Activated CD8-positive, alpha-beta memory T cell treated with anti-CD3 and anti-CD28 coated beads for 24 hours (primary cell): ENCODE measurements at places on chromosomes 7 and 10.

DNA sequence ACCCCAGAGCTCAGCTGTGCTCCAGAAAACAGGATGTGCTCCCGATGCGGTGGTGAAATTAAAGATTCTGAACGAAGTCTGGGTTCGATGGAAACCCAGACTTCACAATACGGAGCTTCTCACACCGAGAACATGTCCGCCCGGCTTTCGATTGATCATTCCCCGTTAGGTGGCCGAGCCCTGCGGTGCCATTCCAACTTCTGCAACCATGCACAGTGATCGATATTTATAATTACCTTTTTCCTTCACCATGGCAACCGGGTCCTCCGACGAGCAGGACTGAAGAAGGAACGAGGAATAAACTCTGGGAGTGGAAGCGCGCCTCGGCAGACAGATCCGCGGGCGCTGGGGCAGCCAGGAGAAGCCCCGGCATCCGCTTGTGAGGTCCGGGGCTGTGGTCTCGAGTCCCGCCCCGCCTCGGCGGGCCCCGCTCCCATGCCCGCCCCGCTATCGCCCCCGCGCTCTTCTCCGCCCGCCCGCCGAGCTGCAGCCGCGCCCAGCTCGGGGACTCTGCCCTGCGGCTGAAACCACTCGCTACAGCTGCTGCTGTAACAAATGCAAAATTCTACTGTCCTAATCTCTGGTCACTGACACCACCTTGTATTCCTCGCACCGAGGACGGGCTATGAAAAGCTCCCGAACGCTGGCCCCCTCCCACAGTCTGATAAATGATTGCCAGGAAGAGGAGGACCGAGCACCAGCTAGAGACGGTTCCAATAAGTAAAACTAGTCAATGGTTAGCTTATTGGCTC lies 26.2 kb downstream of the ABLIM1 start:
- peak; percentile 66 for DNase-seq

DNA sequence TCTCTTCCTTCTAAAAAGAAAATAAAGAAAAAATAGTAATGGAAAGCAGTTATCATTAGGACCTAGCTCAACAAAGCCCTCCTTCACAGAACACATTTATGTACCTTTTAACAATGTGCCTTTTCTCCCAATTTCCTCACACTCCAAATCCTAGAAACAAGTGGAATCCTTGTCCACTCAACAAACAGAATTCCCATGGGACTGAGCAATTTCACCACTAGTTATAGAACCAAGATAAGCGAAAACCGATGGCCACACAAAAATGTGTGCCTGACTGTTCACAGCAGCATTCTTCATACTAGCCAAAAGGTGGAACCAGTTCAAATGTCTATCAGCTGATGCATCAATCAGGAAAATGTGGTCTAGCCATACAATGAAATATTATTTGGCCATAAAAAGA lies 17.3 kb downstream of the DCLRE1C start:
- no peak for DNase-seq

- DNase-seq: no peak
Measured at GRCh38 chr7:35695473-35695850, 527 bp upstream of the HERPUD2 start.

DNA sequence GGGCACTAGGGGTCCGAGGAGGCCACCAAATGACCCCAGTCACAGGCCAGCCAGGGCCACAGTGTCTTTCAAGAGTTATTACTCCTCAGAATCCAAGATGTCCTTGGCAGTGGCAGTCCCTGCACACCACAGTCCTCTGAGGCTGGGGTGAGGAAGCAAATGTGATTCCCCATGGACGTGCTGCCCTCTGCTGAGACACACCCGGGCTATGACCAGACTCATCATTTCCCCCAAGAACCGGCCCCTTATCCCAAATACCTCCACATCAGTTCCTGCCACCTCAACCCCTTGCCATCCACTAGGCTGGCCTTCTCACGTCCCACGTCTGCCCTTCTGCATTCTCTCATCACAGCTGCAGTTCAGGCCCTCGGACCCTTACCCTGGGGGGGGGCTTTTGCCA lies 5.0 kb downstream of the PRKAG2 start:
- DNase-seq: no peak

- peak; percentile 61 for DNase-seq
Measured at GRCh38 chr10:42781893-42782445, 626 bp upstream of the BMS1 start.

DNA sequence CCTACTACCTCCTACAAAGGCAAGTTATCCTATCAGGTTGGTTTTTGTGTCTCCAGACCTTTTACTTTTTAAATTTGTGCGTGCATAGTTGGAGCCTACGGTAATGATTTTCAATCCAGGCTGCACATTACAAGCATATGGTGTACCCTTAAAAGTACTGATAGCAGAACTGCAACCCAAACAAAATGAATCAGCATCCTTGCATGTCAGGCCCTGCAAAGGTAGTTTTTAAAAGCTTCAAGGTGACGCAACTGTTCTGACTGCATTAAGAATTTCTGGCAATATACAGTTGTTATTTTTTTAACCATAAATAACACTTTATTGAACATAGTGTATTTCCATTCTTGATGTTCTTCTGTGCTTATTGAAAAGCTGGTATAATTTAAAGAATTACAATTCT lies 28.9 kb downstream of the GNAT3 start:
- no peak for DNase-seq

DNA sequence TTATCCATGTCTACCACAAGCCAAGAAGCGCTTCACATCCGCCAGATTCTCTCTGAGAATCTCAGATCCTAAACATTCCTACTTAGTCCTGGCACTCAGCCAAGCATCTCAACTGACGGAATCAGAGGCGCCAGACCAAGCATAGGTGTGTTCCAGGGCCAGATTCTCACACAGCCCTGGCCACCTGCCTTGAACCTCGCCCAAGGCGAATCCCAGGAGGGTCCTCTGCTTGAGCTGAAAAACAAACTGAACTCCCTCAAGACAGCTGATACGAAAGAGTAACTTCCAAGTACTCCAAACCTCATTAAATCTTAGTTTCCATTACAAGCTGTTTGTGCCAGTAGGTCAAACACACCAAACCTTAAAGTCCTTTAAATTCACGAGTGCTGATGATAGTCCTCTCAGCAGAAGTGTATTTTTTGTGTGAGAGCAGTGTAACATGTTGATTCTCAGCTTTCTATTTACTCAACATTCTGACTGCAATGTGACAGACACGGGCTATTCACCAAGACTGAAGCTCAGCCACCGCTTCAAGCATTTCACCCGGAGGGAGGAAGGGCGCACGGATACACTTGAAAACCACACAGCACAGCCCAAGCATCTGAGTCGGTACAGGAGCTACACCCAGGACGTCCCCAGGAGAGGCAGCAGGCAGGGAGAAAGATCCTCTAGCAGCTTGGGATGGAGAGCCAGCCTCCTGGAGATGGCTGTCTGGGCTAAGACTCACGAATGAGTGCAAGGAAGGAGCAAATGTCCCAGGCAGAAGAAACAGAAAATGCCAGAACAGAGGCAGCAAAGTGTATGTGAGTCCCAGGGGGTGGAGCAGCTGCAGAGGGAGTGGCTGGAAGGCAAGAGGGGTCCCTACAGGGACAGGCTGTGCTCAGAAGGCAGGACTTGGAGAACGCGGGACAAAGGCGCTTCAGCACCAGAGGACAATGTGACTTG lies 6.0 kb downstream of the PARD3 start:
- DNase-seq: no peak

GRCh38 chr7:117053432-117053831 lies 100.1 kb downstream of the ST7 start:
- DNase-seq: no peak

DNA sequence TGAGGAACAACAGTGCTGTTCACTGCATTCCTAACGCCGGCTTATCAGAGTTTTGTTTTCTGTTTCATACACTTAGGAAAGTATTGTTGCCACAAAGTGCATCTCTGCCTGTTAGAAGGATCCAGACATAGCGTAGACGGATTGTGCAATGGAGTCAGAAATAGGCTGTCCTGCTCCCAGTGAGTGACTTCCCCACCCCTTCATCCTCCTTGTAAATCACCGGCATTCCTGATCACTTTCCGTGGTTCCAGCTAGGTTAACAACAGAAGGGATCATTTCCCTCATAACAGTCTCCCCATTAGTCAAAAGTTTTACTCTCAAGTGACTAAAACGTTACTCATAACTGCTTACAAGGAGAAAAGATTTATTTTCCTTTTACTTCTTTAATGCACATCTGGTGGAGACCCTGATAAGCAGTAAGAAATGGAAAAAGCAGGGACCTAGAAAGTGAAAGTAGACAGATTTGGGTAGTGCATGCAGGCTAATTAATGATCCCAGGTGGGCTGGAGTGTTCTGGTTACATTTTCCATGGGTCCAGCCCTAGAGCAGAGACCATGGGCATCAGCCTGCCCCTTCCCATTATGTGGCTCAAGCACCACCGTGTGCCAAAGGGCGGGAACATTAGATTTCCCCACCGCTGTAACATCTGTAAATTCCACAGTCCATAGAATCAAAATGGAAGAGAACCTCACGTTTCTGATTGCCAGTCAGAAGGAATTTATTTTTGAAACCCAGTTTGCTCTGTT lies 395.1 kb upstream of the GALNT17 start:
- no peak for DNase-seq

DNA sequence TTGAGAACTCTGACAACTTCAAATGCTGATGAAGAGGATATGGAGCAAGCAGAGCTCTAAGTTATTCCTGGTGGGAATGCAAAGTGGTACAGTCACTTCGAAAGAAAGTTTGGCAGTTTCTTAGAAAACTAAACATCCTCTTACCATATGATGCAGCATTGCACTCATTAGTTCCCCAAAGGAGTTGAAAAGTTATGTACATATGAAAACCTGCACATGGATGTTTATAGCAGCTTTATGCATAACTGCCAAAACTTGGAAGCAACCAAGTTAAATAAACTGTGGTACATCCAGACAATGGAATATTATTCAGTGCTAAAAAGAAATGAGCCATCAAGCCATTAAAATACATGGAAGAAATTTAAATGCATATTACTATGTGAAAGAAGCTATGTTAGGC lies 779.3 kb upstream of the COBL start:
- DNase-seq: no peak

GRCh38 chr10:90614631-90615030 lies 243.2 kb downstream of the HTR7 start:
- DNase-seq: no peak

GRCh38 chr10:73907841-73908517 lies 3.0 kb upstream of the PLAU start:
- DNase-seq: no peak

DNA sequence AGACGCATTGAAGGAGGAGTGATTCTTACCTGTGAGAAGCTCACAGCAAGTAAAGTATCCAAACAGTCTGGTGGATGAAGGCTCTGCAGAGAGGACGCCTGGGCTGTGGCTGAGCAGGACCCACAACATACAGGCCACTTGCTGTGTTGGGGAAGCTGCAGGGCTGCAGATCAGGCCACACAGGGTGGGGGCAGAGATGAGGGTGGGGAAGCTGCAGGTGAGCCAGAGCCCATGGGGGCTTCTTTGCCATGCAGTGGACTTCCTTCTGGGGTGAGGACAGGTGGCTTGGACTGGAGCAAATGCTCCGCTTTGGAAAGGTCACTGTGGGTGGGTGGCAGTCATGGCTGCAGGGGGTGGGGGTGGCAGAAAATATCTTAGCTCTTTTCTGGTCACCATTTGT lies 214.8 kb downstream of the GLRX3 start:
- peak; percentile 5 for DNase-seq

DNA sequence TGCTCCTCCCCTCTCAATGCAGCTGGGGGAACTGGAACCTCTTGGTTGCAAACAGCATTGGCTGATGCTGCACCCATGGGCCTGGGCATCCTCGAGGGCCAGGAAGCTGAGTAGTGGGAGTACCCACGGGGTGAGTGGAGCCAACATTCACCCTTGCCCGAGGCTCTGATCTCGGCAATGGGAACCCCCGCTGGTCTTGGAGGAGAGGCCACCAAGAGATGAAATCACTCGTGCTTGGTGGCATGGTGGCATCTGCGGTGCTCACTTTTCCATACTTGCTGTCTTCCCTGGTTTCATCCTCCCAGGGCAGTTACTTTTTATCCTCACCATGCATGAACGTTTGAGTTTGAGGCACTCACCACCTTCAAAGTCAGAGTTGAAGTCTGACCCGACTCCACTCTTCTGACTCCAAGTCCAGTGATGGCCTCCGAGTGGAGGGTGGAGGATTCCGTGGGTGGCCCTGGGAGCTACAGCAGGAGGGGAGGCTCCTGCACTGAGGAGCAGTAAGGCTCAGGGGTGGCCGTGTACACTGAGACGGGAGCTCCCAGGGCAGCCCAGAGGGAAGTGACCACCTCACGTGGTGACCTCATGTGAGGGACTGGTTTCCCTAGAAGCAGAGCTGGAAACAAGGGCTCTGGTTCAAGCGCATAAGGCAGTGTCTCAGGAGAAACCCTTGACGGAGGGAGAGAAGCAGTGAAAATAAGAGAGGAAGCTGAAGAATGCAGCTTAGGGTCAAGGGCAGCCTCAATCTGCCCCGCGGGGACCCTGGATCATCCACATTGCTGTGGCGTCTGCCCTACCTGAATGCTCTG lies 349.1 kb downstream of the TCERG1L start:
- DNase-seq: no peak

DNA sequence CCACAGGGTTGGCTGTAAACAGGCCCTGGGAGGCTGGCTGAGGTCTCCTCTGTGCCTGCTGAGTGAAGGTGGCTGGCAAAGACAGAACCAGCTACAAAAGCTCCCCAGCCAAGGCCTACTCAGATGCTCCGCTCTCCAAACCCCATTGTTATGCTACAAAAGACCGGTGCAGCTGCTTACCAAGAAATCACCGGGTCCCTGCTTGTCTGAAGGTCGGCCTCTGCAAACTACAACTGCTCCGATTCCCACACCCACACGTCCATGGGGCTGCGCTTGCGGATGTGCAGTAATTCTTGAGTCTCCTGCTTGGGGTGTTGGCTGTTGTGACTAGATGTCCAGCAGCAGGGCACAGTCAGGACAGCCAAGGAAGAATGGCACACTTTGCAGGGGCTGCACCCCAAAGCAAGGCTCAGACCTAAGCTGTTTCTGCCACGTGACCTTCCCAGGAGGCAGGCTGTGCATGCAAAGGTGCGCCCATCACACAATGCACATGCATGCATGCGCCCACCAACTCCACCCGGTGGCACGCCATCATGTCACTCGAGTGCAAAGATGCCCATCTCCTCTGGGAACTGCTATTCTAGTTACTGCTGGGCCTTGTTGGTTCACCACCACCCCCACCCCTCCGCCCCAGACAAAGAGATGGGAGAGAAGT lies 97.8 kb downstream of the OAT start:
- DNase-seq: peak; percentile 24

DNA sequence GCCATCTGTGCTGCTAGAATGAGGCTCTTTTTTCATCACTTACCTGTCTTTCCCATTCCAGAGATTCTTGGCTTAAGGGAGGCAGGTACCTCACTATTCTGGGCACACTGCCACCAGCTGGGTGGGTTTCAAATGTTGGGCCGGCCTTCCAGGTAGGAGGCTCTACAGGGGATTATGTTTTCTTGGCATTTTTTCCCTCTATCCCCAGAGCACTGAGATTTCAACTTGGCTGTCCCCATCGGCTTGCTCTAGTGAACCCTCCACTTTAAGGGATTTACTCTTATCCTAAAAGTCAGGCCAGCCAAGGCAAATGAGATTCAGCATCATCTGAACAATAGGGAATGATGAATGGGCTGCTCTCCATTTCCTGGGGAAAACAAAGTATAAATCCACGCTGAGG lies 710.1 kb upstream of the CELF2 start:
- no peak for DNase-seq

- DNase-seq: no peak
Measured at GRCh38 chr7:122013630-122014029, 130.4 kb downstream of the AASS start.
